CMK (cell line): ENCODE measurements at places on chromosomes 6 and 20.

DNA sequence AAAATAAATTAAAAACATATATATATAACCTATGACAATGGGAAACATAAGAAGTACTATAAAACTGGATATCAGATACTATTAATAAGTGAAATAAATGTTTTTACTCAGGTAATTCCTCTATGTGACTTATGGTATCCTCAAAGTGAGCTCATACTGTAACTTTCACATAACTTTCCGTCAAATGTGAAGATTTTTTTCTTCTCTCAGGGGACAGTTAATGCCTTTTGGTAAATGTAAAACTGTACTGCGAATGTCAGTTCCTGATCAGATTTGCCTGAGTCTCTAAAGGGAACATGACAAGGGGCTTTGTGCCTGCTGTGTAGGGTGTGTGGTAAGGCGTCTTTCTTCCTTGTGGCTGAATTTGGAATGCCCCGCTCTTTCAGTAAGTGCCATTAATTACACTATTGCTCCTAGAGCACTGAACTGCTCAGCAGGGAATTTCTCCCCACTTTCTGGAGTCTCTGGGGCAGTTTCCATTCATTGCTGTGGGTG lies 271.8 kb downstream of the PRL start:
- no peak for DNase-seq

GRCh38 chr6:166101819-166102419 lies 65.7 kb downstream of the TBXT start:
- no peak for DNase-seq

DNA sequence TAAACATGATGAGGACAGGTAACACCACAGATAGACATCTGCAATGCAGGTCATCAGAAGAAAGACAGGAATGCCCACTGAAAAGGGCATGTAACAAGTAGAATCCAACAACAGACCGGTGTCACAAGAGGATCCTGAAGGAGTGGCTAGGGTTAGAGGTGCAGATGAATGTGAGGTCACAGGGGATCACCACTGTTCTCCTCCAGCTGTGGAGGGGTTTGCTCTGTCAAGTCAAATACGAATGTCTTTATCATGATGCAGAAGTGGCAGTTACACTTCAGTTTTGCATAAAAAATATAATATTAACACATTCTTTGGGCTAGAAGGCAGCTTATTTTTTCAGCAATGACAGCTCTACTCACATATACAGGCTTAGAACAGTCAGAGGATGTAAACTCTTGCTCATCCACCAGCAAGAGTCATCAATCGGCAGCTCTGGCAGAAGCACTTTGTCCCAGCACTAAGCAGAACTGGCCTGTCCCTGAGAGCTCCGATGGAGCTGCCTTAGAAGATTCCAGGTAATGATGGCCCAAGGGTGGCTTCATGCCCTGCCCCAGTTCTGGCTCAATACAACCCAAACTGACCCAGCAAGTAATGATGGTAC lies 130.4 kb upstream of the TRAF3IP2 start:
- DNase-seq = no peak

GRCh38 chr20:34708621-34709043 lies 4.5 kb downstream of the TP53INP2 start:
- DNase-seq = no peak

- DNase-seq = no peak
Measured at GRCh38 chr6:292506-293192, 362 bp downstream of the DUSP22 start.

DNA sequence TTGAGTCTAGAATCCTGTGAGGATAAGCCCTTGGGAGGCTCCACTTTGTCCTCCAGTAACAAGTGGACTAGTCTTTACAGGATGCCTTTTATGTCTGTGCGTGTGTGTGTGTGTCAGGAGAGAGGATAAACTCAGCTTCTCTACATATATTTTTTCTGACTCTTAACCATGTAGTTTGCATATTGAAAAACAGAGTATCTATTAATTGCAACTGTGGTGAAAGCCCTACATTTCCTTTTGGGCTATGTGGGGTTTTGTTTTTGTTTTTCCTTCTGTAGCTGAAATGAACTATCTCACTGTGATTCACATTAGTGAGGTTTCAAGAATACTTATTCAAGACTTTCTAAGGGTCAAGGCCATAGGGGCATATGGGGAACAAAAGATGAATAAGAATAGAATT lies 17.7 kb downstream of the TPBG start:
- DNase-seq = no peak

DNA sequence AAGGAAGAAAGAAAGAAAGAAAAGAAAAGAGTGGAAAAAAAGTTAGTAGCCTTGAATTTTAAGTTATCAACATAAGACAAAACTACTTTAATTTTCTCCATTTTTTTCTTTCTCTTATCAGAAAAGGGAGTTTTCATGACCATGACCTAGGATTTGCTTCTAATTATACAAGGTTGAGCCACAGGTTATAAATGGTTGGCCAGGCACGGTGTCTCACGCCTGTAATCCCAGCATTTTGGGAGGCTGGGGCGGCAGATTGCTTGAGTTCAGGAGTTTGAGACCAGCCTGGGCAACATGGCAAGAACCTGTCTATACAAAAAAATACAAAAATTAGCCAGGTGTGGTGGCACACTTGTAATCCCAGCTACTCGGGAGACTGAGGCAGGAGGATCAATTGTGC lies 7.8 kb upstream of the MTRES1 start:
- DNase-seq = no peak

GRCh38 chr6:38091613-38092012 lies 272.1 kb downstream of the ZFAND3 start:
- DNase-seq = no peak

GRCh38 chr6:81766482-81767069 lies 14.1 kb upstream of the TENT5A start:
- no peak for DNase-seq

DNA sequence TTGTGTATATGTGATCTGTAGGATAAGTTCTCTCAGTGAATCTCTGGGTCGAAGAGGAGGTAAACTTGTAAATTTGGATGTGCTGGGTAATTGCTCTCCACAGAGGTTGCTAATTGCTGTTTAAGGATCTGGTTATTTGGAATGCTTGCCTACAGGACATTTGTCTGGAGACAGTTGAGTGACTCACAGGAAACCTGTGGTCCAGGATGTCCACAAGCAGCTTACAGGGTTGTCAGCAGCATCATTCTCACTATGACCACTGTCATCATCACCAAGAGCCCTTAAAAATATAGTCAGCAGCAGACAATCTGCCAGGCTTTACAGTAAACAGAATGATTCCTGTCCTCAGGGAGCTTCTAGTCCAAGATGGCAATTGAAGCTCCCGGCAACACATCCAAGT lies 31.2 kb upstream of the KCNK5 start:
- DNase-seq = no peak

- no peak for DNase-seq
Measured at GRCh38 chr20:4567170-4567569, 154.5 kb upstream of the PRND start.

DNA sequence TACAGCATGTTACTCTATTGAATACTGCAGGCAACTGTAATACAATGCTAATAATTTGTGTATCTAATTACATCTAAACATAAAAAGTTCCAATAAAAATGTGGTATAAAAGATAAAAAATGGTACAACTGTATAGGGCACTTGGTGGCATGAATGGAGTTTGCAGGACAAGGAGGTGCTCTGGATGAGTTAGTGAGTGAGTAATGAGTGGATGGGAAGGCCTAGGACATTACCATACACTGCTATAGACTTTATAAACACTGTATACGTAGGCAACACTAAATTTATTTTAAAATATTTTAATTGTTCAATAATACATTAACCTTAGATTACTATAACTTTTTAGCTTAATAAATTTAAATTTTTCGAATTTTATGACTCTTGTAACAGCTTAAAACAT lies 579.6 kb upstream of the MAN1A1 start:
- DNase-seq = no peak

DNA sequence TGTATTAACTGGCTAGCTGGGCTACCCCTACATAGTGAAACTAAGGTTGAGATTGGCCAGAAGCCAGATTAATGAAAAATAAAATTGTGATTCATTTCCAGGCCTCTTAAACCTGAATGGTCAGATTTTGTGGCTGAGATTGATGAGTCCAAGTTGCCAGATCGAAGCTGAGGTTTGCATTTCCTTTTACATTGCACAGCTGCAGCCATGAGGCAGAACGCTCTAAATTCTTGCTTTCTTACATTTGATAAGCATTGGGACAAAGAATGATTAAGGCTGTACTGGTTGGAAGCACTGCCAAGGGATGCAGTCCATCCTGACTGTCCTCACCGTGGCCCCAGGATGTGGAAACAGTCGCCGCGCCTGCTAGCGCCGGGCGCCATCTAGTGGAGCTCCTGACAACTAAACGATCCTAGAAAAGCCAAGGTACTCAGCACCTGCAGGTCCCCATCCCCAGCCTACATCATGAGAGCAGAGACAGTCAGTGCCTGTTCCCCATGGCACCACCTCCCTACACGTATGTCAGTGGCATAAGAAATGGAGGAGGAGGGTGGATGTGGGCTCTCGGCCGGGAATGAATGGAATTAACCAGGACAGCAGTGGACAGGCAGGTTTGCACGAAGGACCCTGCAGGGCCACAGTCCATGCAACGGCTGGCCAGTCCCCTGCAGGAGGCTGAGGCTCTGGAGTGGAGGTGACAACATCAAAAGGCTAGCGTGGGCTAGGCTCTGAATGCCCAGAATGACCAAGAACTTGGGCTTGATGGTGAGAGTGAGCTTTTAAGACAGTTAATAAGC lies 19.0 kb downstream of the PXDC1 start:
- peak; percentile 41 for DNase-seq

GRCh38 chr20:10777710-10778109 lies 103.9 kb upstream of the JAG1 start:
- DNase-seq = no peak

DNA sequence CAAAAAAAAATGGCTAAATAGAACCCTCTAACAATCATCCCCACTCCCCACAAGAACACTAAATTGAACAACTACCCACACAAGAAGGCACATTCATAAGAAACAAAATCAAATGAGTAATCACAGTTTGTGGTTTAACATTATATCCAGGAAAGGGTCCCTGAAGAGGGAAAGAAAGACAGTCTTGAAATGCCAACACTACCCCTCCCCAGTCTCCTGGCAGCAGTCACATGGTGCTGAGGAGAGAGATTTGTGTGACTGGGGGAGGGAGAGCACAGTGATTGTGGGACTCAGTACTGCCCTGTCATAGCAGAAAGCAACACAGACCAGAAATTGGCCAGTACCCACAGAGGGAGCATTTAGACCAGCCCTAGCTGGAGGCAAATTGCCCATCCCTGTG lies 443.7 kb upstream of the BTBD3 start:
- DNase-seq = no peak
